Bronchial epithelial cell (primary cell): ENCODE measurements at places on chromosomes 11 and 22. TPM values are rescaled to one million over a fixed set of nuclear protein-coding genes. Genes with fewer than 3 reads are reported as not detected.

DNA sequence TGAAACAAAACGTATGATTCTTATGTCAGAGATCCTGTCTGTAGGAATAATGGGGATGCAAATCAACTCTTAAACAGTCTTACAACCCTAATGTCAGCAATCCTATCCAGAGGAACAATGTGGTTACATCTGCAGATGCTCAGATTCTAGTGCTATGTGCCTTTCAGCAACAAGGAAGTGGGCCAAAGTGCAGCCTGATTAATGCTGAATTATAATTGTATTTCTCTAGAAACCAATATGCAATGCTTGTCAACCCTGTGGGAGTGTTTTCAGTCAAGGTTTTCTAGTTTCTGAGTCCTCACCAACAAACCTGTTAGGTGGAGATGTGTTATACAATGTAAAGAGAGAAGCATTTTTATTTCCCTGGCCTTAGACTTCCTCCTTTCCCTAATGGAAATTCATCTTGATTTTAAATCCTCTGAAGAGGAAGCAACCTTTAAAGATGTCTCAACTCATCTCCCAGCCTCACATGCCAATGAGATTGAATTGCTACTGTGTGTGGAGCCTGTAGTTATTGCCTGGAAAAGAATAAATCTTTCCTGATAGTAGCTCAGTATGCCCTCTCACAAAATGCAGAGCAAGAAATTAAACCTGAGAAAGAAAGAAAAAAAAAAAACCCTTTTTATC, 26.2 kb upstream of the TMEM123 start:
- DNase-seq, result no peak

DNA sequence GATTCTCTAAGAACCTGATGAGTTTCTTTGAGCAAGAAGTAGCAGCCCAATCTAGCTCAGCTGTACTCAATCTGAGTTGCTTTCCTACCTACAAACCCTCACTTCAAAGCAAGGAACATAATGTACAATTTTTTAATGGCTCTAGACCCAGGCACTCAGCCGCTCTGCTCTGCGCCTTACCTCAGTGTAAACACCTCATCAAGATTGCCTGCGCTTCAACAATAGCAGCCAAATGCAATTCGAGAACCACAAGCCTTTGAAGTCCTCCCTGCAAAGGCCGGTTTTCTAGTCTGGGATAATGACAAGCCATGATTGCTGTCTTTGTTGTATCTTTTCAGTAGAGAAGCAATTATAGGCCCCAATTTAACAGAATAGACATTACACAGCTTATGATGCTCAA, 38.0 kb downstream of the JHY start:
- no peak for DNase-seq

GRCh38 chr11:91239359-91239758, 985.3 kb upstream of the FAT3 start:
- no peak for DNase-seq

DNA sequence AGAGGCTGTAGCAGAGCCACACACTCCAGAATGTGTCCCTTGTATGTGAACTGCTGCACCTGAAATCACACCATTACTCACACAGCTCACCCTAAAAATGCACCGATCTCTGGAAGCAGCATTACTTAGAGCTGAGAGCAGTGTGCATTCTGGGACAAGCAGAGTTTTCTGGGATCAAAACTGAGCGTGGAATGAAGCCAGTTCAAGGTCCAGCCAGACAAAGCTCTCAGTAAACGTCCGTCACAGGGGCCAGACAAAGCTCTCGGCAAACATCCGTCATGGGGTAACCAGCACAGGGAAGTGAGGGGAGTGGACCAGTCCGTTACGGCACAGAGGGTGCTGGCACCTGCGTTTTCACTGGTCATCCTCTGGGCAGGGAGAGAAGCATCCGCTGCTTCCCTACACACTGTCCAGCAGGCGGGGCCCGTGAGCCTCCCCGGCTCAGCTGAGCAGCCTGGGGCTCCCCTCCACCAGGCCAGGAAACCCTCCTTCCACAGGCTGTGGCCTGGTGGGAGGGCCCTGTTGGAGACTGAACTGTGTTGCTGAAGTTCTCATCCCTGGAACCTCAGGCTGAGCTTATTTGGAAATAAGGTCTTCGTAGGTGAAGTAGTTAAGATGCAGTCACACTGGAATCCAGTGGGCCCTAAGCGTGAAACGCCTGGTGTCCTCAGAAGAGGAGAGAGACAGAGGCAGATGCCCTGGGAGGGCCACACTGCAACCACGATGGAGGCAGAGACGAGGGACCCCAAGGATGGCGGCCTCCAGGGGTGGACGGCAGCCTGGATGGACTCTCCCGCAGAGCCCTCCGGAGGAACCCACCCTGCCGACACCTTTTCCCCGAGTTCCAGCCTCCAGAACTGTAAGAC, 883.9 kb downstream of the BRD1 start:
- DNase-seq, result no peak

DNA sequence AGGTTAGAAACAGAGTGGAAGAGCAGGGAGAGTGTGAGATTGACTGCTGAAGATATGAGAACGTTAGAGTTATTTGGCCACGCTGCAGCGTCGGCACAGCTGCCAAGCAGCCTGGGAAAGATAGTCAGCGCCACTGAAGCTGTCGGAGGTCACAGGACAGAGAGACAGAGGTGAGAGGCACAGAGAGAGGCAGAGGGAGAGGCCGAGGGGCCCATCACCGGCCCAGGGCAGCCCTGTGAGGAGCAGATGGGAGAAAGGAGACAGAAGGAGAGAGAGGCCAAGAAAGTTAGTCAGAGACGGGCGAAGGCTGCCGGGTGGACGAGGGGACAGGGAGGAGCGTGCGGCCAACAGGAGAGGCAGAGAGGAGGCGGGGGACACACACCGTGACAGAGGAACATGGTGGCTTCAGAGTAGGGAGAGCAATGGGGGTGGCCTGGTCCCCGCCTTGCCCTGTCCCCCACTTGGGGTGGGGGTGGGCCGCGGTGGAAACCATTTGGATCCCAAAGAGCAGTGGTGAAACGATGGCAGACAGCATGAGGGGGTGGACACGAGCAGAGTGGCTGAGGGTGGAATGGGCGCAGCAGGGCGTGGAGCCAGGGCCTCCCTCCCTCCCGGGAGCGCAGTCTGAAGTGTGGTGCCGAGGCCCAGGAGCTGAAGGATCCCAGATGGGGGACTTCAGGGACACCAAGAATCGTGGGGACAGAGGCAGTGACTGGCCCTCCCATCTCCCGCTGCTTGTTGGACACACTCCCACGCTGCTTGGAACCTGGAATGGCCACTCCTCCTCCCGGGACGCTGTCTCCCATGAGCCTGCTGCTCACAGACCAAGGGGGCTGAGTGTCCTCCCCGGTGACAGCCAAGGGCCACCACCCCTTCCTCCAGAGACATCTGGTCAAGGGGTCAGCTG, 26.6 kb downstream of the LRRC10B start:
- no peak for DNase-seq

- DNase-seq, result no peak
Measured at GRCh38 chr11:121508449-121508848, 55.7 kb upstream of the SORL1-AS1 start.

GRCh38 chr11:35042913-35043312, 96.1 kb upstream of the CD44 start:
- DNase-seq, result no peak

The LRRC32 gene
- total RNA-seq, result 0.26 TPM in 1 of 2 replicates, not detected in the other

The RAC2 gene
- total RNA-seq, result 2.6 and 6.3 TPM in 2 replicates
